ENCODE measurements at places on chromosomes 2 and 18. TPM values are rescaled to one million over a fixed set of nuclear protein-coding genes. Genes with fewer than 3 reads are reported as not detected.
A peak's percentile ranks its signal among the peaks of the same experiment; 100 is the strongest.

DNA sequence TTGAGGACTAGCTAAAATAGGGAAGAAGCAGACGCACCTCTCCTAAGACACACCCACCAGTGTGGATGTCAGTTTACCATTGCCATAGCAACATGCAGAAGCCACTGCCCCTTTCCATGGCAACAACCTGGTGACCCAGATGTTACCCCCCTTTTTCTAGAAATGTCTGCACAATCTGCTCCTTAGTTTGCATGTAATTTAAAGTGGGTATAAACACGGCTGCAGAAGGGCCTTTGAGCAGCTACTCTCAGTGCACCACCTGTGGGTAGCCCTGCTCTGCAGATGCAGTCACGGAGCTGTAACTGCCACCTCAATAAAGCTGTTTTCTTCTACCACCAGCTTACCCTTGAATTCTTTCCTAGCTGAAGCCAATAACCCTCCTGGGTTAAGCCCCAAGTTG lies 87.1 kb downstream of the FBXO15 start:
- DNase-seq = no peak

GRCh38 chr2:217269701-217270484 lies 410.0 kb upstream of the TNP1 start:
- no peak for DNase-seq

DNA sequence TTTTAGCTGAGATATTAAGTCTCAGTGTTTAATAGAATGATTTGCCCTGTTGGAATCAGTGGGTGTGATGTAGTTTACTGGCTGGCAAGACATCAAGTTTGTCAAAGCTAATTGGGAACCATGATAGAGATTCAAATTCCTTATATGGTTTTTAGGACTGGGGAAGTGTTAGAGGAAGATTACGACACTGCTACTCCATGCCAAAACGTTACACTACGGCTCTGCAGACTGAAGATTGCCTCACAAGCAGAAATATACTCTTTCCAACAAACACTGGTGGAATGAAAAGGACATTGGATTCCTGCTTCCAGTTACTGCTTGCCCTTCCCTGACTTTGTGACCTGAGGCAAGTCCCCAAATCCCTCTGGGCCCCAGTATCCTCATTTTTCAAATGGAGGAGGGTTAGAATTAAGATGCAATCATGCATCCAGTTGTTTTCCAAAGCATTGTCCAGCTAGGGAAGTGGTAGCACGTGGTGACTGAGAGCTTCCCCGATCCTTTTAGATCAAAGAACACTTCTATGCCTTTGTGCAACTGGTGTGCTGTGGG lies 147.6 kb downstream of the CDC42EP3 start:
- peak; percentile 23 for DNase-seq

DNA sequence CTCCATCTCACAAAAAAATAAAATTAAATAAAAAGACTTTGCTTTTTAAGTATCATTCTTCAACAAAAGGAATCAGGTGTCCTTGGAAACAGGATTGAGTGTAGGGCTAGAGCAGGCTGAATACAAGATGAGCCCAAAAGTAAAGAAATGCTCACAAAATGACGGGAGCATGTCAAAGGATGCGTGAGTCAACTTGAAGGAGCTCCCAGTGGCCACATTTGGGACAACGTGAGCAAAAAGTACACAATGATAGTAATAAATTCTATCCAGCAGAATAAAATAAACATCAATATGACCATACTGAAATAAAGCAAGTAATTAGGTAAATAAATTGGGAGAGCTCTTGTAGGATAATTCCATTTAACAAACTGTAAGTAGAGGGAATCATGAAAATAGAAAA lies 220.7 kb downstream of the PHLPP1 start:
- no peak for DNase-seq

DNA sequence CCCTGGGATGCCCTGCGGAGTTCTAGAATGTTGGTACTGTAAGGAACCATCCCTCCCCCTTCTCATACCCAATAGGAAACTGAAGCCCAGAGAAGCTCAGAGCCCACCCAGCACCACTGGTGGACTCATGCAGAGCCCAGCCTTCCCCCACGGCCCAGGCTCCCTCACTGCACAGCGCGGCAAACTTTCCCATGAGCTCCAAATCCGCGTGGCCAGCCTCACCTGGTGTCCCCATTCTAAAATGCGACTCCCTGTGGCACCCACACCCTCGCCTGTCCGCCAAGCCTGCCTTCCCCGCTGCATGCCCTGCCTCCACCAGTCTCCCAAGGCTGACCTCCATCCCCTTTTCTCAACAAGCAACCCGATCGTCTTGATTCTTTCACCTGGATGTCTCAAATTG lies 51.1 kb downstream of the PTGR3 start:
- no peak for DNase-seq

DNA sequence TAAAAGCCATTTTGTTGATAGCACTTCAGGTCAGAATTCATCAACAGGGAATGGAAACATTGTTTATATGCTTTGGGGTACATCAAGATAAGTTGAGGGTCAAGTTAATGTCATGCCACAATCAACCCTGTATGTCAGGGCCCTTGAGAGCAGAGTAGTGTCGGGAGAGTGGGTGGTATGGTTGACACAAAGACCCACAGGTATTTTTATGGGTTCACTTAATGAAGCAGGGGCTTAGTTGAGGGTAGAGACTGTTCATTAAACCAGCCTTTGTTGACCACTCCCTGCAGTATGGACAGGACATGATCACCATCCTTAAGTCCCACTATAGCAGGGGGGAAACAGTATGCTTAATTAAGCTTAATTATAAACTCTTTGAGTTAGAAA lies 5.7 kb downstream of the RPL37A start:
- no peak for DNase-seq

DNA sequence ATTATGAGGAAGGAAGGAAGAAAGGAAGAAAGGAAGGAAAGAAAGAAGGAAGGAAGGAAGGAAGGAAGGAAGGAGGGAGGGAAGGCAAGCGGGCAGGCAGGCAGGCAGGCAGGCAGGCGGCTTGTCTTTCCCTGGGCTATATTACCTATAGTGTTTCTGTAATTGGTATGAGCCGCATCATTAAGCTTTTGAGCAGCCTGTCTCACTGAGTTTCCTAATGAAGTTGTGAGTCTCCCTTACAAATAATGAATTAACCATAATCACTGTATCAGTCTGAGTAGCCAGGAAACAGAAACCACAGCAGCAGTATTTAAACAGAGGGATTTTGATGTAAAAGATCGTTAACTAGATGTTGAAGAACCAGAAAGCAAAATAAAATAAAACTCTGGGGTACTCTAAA lies 11.8 kb upstream of the SULT1C3 start:
- no peak for DNase-seq

Gene PCARE
- total RNA-seq = not detected

DNA sequence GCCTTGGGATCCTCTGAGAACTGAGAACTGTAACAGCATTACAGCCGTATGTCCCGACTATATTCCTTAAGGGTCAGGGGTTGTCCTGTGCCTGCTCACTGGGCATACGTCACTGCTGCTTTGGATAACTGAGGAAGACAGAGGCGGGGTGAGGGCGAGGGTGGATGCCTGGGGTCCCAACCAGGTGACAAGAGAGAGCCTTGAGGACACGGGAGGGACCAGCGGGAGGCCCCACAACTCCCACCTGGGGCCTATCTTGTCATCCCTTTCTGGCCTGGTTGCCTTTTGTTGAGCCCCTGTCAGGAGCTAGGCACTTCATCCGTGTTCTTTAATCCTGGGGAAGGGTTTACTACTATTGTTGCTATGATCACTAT lies 28.8 kb downstream of the INPP5D start:
- no peak for DNase-seq

GRCh38 chr2:178101321-178102079 lies 10.7 kb upstream of the RBM45 start:
- peak; percentile 8 for DNase-seq

Gene KIF1A
- total RNA-seq = not detected

DNA sequence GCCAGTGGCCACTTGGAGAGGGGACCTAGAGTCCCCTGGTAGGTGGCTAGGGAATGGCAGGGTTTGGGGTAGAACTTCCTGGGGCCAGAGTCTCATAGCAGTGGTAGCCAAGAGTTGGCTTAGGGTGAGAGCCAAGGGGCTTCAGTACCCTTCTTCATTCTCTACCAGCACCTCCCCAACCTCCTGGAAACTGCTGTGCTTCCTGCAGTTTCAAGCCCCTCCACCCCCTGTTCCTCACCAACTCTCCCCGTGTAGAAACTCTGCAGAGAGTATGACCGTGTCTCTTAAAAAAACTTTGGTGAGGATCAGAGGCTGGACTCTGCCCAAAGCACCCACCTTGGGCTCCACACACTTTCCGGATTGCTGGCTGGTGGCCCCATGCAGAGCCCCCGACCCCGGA lies 159.6 kb downstream of the MSH2 start:
- no peak for DNase-seq

Gene TIA1
- 45.2 TPM for total RNA-seq

Gene FAM161A
- total RNA-seq = 3.3 TPM

DNA sequence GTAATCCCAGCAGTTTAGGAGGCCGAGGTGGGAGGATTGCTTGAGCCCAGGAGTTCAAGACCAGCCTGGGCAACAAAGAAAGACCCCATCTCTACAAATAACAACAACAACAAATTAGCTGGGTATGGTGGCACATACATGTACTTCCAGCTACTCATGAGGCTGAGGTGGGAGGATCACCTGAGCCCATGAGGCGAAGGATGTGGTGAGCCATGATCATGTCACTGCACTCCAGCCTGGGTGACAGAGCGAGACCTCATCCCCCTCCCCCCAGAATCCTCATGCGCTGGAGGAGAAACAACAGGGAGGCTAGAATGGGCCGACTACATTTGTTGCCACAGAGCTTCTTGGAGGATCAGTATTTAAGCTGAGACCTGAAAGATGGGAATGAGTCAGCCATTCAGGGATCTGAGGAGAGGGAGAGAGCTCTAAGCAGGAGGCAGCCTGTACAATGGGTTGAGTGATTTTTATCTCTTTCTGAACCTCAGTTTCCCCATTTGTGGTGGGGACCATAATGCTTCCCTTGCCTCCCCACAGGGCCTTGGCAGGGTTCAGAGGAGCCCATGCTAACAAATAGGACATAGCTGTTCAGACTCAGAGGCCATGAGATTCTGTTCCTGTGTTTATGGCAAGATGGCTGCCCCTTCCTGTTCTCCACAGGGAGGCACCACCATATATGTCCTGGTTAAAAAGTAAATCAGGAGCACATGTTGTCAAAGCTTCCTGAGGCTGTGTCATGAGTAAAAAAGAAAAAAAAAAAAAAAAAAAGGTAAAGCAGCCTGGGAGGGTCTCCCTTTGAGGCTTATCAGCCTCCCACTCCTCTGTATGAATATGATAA lies 131.4 kb upstream of the HAAO start:
- DNase-seq = no peak

DNA sequence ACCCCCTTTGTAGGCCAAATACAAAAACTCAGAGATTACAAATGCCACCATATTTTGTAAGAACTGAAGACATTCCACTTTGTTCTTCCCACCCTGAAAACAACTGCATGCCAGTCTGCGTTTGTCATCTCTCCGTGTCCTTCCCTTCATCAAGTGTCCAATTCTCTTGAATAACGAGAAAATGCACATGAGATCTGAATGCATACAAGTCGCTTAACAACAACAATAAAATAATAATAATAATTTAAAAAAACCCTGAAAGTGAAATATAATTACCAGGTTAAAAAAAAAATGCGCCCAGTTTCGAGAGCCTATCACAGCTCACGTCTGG lies 2.0 kb upstream of the SETBP1 start:
- DNase-seq = no peak

Gene SEPTIN10
- 100 TPM for total RNA-seq

DNA sequence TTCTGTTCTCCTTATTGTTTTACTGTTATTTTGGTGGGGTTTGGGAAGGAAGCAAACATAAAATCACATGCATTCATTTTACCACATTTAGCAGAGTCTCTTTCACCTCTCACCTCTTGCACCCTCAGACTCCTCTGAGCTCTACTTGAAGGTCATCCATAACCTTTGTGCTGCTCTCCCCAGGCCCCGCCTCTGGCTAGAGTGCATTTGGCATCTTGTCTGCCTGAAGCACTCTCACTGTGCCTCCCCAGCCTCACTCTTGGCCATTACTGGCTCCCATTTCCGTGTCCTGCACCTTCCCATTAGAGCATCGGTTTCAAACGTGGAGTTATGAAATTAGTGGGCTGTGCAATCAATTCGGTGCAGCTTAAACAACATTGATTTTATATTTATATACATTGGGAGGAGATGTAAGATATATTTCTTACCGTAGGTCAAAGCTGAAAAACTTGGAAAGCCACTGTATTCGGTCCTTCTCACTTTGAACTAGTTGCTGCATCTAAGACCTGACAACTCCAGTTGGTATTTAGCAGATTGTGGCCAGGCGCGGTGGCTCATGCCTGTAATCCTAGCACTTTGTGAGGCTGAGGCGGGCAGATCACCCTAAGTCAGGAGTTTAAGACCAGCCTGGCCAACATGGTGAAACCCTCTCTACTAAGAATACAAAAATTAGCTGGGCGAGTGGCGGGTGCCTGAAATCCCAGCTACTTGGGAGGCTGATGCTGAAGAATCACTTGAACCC lies 6.9 kb upstream of the ZFAND2B start:
- no peak for DNase-seq

GRCh38 chr18:37272226-37272625 lies 293.4 kb downstream of the CELF4 start:
- no peak for DNase-seq

DNA sequence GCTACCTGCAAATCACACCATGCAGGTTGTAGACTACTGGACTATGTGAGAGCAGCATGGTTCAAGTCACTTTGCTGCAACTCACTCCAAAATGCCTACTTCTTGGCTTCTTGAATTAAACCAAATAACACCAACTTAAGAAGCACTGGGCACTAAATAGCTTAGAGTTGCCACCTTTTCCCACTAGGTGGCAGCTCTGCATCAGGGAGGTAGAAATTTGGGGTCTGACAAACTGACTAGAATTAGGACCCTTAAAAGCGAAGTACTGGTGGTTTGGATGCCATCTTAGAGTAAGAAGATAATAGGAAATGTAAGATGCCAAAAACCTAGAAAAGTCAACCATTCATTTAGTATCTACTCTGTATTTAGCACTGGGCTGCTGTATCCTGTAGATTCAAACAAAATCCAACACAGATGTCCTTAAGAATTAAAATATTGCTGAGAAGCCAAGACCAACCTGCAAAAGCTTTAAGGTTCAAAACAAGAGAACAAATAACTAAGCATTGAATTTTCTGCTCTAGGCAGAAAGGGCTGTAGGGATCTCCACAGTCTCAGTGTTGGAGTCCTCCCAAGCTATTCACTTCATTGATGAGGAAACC lies 65.5 kb downstream of the CCBE1 start:
- peak; percentile 18 for DNase-seq

- no peak for DNase-seq
These were observed 348.7 kb upstream of the HS6ST1 start for GRCh38 chr2:128667391-128667790.

Gene ZSWIM2
- not detected for total RNA-seq

- no peak for DNase-seq
These were observed 206.3 kb downstream of the TSN start for GRCh38 chr2:121961761-121962160.

Gene NHEJ1
- 13.8 TPM for total RNA-seq

GRCh38 chr2:152022090-152022489 lies 76.8 kb downstream of the CACNB4 start:
- DNase-seq = no peak

- no peak for DNase-seq
These were observed 15.1 kb downstream of the USP40 start for GRCh38 chr2:233551491-233551890.

GRCh38 chr18:61608316-61608715 lies 275.1 kb downstream of the CDH20 start:
- DNase-seq = no peak

All from foreskin keratinocyte (primary cell).